Stimulated activated CD4-positive, alpha-beta T cell treated with anti-CD3 and anti-CD28 coated beads, Interleukin-2, amount 100 ng/mL, for 24 hours (primary cell): ENCODE measurements at places on chromosomes 2 and 18.

- no peak for DNase-seq
These were observed 188.4 kb downstream of the LOXHD1 start for GRCh38 chr18:46468426-46469180.

- no peak for DNase-seq
These were observed 111.7 kb upstream of the RIOK3 start for GRCh38 chr18:23341383-23341782.

- DNase-seq, result no peak
These were observed 115.1 kb downstream of the NBAS start for GRCh38 chr2:15445891-15446562.

DNA sequence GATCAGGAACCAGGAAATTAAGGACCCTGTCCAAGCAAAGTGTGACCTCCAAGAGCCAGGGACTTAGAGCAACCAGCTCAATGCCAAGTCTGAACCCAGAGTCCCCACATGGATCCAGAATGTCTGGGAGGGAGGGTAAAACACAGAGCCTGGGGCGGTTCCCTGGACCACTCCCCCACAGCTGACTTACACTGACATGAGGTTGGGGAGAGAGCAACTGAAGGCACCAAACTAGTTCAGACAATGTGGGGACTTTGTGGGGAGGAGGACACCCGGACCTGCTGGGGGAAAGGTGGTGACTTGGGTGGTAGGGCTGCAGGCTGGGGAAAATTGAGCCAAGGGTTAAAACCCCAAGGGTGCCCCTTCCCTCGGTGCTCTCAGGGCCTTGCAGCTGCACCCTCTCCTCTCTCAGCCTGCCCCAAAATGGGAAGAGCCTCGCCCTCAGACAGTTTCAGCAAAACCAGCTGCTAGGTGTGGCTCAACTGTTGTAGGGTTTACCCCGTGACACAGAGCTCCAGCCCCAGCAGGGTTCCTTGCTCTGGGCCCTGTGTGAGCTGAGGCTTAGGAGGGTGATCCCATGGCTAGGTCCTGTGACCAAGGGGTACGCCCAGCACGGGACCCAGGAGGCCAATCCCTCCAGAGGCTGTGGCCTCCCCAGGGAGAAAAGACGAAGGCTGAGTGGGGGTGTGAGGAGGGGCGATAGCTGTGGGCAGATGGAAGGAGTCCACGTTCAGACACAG, 28.6 kb downstream of the MARCO start:
- DNase-seq, result no peak
